ENCODE measurements at places on chromosomes 2 and 18. TPM values are rescaled to one million over a fixed set of nuclear protein-coding genes. Genes with fewer than 3 reads are reported as not detected.

DNA sequence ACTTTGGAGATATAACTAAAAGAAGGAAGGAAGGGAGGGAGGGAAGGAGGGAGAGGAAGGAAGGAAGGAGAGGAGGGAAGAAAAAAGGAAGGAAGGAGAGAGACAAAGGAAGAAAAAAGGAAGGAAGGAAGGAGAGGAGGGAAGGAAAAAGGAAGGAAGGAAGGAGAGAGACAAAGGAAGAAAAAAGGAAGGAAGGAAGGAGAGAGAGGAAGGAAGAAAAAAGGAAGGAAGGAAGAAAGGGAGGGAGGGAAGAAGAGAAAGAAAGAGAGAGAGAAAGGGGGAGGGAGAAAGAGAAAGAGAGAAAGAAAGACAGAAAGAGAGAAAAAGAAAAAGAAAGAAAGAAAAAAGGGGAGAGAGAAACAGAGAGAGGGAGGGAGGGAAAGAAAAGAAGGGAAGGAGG lies 147.4 kb downstream of the MYT1L start:
- H3K36me3 ChIP-seq: no peaks in the 10 kb centered on the region
- no peaks in the 10 kb centered on the region for H3K27me3 ChIP-seq
- peaks cover 7% of the 10 kb centered on the region for H3K4me1 ChIP-seq
- H3K4me3 ChIP-seq: no peak overlapping the region
- no peak overlapping the region for H3K27ac ChIP-seq
- no peak for DNase-seq

DNA sequence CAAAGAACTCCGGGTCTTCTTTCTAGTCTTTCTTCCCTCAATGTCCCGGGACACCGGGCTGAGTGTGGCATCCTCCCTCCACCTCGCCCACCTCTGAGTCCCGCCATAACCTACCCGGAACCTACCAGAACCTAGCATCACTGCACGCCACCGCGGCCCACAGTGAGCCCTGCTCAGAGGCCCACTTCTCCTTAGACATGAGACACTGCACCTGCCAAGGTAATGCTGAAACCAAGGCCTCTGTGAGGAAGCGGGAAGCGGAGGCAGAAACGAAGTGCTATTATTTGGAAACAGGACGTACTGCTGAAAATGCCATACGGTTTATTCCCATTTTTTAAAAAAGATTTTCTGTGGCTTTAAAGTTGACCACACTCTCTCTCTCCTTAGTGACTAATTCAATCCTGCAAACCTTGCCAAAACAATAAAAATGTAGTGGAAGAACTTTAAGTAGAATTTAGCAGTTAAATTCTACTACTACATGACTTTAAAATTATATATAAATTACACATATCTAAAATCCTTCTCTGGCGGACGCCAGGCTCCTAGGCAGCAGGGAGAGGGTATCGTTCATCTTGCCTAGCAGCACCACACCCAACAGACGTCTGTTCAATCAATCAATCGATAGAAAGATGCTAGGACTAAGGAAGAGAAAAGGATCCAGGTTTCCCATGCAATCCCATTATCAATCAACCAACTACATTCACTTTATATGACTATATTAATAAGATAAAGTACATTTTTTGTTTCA lies 82.0 kb downstream of the ZNF516 start:
- no peak for DNase-seq
- no peak overlapping the region for H3K4me3 ChIP-seq
- H3K4me1 ChIP-seq: peaks cover 38% of the 10 kb centered on the region
- H3K36me3 ChIP-seq: no peaks in the 10 kb centered on the region
- no peaks in the 10 kb centered on the region for H3K27me3 ChIP-seq

GRCh38 chr18:50791599-50792438 lies 28.0 kb downstream of the MRO start:
- no peaks in the 10 kb centered on the region for H3K4me1 ChIP-seq
- no peaks in the 10 kb centered on the region for H3K36me3 ChIP-seq
- no peak for DNase-seq
- H3K4me3 ChIP-seq: no peak overlapping the region

DNA sequence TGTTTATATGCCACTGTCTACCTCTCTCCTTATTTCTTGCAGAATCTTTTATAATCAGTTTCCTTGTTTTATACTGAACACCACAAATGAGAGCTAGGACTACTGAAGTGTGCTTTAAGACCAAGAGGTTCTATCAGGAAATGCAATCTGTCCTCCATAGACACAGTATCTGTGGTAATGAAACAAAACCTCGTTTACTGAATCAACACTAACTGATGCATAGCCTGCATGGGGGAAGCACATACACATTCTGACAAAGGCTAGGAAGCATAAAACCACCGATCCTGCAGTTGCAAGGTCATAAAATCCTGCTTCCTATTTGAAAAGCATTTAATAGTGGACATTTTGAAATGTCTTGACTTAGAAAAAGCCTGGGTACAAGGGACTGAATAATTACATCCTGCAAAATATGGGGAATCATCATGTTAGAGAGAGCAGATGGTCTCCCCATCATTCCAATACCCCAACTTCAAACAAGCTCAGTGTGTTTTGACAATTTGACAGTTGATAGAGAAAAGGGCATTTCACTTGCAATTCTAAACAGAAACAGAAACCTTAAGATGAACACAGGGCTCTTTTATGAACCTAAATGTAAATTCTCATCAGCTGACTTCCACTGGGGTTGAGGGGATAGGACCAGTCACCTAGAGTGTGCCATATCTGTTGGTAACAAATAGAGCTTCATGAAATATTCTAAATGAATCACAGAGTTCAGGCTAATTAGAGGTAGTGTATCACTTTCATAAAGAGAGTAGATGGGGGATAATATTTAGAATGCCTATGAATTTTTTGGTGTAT lies 1845.6 kb upstream of the PIK3C3 start:
- no peaks in the 10 kb centered on the region for H3K4me1 ChIP-seq
- H3K27me3 ChIP-seq: no peaks in the 10 kb centered on the region
- H3K4me3 ChIP-seq: no peak overlapping the region
- H3K27ac ChIP-seq: no peak overlapping the region

DNA sequence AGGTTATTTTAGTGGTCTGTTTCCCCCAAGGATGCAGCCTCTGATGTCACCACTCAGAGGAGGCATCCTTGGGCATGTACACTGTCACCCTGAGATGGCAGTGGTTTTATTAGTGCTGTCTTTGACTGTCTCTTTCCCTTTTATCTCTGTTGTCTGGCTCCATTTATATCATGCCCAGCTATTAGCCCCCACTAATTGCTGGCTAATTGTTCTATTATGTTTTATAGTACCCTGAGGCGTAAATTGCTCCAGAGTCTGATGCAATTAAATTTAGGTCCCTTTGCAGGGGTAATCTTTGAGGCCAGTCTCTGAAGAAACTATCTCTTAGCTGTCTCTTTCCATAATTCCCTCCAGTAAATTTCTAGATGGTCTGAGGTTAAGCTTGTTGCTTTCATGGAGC lies 301.0 kb upstream of the KLHL29 start:
- no peaks in the 10 kb centered on the region for H3K36me3 ChIP-seq
- no peaks in the 10 kb centered on the region for H3K4me1 ChIP-seq
- H3K27ac ChIP-seq: no peak overlapping the region
- no peak for DNase-seq
- no peaks in the 10 kb centered on the region for H3K27me3 ChIP-seq

GRCh38 chr2:150517951-150518680 lies 30.6 kb upstream of the RND3 start:
- no peak for DNase-seq
- H3K4me3 ChIP-seq: no peak overlapping the region
- no peaks in the 10 kb centered on the region for H3K36me3 ChIP-seq
- H3K4me1 ChIP-seq: no peaks in the 10 kb centered on the region

GRCh38 chr2:197293252-197294007 lies 17.1 kb downstream of the ANKRD44 start:
- no peaks in the 10 kb centered on the region for H3K36me3 ChIP-seq
- no peaks in the 10 kb centered on the region for H3K4me1 ChIP-seq
- H3K4me3 ChIP-seq: no peak overlapping the region
- H3K27ac ChIP-seq: no peak overlapping the region
- no peaks in the 10 kb centered on the region for H3K27me3 ChIP-seq

GRCh38 chr2:193867454-193867853 lies 1672.7 kb upstream of the TMEFF2 start:
- no peak overlapping the region for H3K4me3 ChIP-seq
- H3K27me3 ChIP-seq: no peaks in the 10 kb centered on the region
- no peak for DNase-seq

GRCh38 chr2:71791061-71791450 lies 337.7 kb downstream of the DYSF start:
- H3K4me1 ChIP-seq: no peaks in the 10 kb centered on the region
- no peaks in the 10 kb centered on the region for H3K36me3 ChIP-seq
- no peaks in the 10 kb centered on the region for H3K27me3 ChIP-seq

- H3K27me3 ChIP-seq: no peaks in the 10 kb centered on the region
- no peak for DNase-seq
- H3K36me3 ChIP-seq: no peaks in the 10 kb centered on the region
- H3K4me1 ChIP-seq: no peaks in the 10 kb centered on the region
Measured at GRCh38 chr2:98472961-98473746, 28.5 kb downstream of the INPP4A start.

DNA sequence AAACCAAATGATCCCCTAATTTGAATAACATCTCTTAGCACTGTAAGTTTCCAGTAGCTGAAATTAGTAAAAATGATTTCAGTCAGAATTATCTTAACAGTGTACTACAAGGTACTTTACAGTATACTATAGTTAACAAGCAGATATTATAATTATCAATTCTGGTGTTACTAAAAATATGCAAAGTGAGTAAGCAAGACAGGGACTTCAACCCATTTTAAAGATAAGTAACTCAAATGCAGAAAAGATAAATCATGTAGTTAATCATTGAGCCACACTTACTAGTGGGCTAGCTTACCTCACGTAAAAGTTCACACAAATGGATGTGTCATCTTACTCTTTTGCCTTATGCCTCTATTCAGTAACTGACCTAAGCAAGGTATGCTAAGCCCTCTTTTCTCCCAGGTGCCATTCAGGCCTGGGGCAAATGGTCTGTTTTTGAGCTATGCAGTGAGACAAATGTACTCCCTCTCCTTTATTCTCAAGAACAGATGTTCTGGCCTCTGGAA lies 101.0 kb downstream of the NBAS start:
- H3K36me3 ChIP-seq: peaks cover 15% of the 10 kb centered on the region
- no peaks in the 10 kb centered on the region for H3K4me1 ChIP-seq
- no peak for DNase-seq
- H3K27ac ChIP-seq: no peak overlapping the region

GRCh38 chr2:233033672-233034071 lies 1.2 kb downstream of the NEU2 start:
- no peak overlapping the region for H3K4me3 ChIP-seq
- no peaks in the 10 kb centered on the region for H3K36me3 ChIP-seq
- no peak for DNase-seq
- H3K4me1 ChIP-seq: no peaks in the 10 kb centered on the region

DNA sequence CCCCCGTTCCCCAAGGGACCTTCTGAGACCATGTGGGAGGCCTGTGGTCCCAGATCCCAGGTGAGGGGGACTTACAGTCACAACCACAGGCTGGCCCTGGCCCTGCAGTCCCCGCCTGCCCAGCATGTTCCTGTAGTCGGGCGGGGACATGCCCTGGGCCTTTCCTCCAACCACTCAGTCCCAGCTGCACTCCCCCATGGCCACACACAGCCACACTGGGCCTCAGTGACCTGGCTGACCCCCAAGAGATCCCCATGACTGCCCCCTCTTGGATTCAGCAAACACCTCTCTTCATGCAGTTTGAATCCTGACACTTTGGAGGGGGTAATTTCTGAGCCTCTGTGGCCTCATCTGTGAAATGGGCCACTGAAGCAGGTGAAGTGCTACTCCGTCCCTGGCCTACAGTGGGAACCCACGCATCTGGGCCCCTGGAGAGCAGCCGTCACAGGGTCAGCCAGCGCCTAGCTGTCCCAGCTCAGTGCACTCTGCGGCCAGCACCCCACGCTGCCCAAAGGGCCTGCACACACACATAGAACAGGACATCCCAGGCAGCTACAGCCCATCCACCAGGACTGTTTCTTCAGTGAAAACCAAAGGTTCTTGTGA lies 12.7 kb upstream of the ARHGEF4 start:
- no peak overlapping the region for H3K4me3 ChIP-seq
- H3K36me3 ChIP-seq: no peaks in the 10 kb centered on the region
- H3K4me1 ChIP-seq: peaks cover 19% of the 10 kb centered on the region
- peak overlapping the region; percentile 6 for H3K27ac ChIP-seq
- H3K27me3 ChIP-seq: no peaks in the 10 kb centered on the region
- DNase-seq: peak; percentile 25

GRCh38 chr2:232773815-232774214 lies 2.5 kb downstream of the KCNJ13 start:
- no peaks in the 10 kb centered on the region for H3K36me3 ChIP-seq
- no peaks in the 10 kb centered on the region for H3K27me3 ChIP-seq
- H3K27ac ChIP-seq: no peak overlapping the region
- H3K4me3 ChIP-seq: no peak overlapping the region

GRCh38 chr2:225598426-225598825 lies 198.9 kb downstream of the NYAP2 start:
- no peak for DNase-seq
- H3K36me3 ChIP-seq: no peaks in the 10 kb centered on the region
- no peaks in the 10 kb centered on the region for H3K27me3 ChIP-seq
- H3K27ac ChIP-seq: no peak overlapping the region

DNA sequence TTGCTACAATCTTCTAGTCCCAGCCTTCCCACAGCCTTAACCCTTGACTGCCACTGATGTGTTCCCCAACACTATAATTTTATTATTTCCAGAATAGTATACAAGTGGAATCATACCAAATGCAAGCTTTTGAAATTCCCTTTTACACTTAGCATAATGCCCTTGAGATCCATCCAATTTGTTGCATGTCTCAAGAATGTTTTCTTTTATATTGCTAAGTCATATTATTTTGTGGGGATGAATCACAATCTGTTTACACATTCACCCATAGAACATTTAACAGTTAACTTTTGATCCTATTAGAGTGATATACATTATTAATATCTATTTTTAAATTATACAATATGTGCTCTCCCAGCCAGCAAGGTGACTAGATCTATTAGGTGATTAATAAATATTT lies 74.3 kb upstream of the KYNU start:
- no peaks in the 10 kb centered on the region for H3K27me3 ChIP-seq
- H3K36me3 ChIP-seq: no peaks in the 10 kb centered on the region

- peaks cover 23% of the 10 kb centered on the region for H3K4me1 ChIP-seq
- H3K27me3 ChIP-seq: no peaks in the 10 kb centered on the region
- no peaks in the 10 kb centered on the region for H3K36me3 ChIP-seq
- DNase-seq: peak; percentile 42
- H3K27ac ChIP-seq: peak overlapping the region; percentile 85
Measured at GRCh38 chr2:109356324-109357035, 227.5 kb downstream of the SH3RF3 start.

- H3K36me3 ChIP-seq: no peaks in the 10 kb centered on the region
- H3K4me3 ChIP-seq: no peak overlapping the region
- H3K27me3 ChIP-seq: no peaks in the 10 kb centered on the region
- DNase-seq: no peak
- no peak overlapping the region for H3K27ac ChIP-seq
Measured at GRCh38 chr18:53266850-53267249, 926.9 kb downstream of the DCC start.

IL36G gene
- not detected for total RNA-seq

SLC11A1 gene
- total RNA-seq: 14.5 TPM

TPGS2 gene
- total RNA-seq: 133 TPM

SPP2 gene
- not detected for total RNA-seq

Measured in thyroid gland (tissue), 4 donors.